ENCODE measurements at places on chromosomes 7 and 10.

- DNase-seq = no peak
These were observed 29.7 kb downstream of the PLPP4 start for GRCh38 chr10:120486671-120487205.

GRCh38 chr7:6286486-6286885, 14.1 kb upstream of the CYTH3 start:
- DNase-seq = no peak

GRCh38 chr10:115985786-115986185, 287.2 kb downstream of the GFRA1 start:
- DNase-seq = no peak

GRCh38 chr10:3261921-3262320, 89.3 kb upstream of the PITRM1 start:
- DNase-seq = no peak

- no peak for DNase-seq
These were observed 51.3 kb downstream of the TWIST1 start for GRCh38 chr7:19066170-19066569.

GRCh38 chr10:94578790-94579189, 33.2 kb downstream of the HELLS start:
- DNase-seq = no peak

DNA sequence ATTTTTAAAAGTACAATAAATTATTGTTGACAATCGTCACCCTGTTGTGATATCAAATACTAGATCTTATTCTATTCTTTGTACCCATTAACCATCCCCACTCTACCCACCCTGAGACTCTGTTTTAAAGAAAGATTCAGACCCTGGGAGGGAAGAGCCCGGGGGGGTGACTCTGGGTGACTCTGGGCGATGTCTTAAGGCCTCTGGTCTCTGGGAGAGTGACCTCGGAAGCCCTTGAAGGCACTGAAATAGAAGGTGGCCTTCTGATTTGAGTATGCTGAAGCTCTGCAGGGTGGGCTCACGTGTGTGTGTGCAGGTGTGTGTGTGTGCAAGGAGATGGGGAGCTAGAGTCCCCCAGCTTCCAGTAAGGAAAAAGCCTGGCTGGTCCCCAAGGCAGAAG, 9.7 kb downstream of the ADAP1 start:
- no peak for DNase-seq

- DNase-seq = no peak
These were observed 1.1 kb upstream of the ADRA2A start for GRCh38 chr10:111075577-111076185.

DNA sequence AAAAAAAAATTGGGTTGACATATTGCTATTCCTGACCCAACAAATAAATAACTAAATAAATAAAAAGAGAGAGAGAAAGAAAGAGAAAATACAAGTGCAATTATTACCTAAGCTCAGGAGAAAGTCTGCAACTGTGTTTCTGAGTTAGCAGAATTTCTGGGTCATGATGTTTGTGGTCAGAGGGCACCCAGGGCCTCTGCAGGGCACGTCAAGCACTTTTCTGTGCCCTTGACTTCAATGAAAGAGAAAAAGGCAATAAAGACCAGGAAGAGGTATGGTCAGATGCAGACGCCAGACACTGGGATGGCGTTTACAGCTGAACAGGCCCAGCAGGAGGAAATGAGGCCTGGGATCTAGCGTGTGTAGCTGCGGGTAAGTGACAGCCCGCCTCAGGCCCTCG, 160.9 kb upstream of the GDF10 start:
- DNase-seq = no peak

- no peak for DNase-seq
These were observed 35.1 kb upstream of the PAX2 start for GRCh38 chr10:100710151-100710871.

DNA sequence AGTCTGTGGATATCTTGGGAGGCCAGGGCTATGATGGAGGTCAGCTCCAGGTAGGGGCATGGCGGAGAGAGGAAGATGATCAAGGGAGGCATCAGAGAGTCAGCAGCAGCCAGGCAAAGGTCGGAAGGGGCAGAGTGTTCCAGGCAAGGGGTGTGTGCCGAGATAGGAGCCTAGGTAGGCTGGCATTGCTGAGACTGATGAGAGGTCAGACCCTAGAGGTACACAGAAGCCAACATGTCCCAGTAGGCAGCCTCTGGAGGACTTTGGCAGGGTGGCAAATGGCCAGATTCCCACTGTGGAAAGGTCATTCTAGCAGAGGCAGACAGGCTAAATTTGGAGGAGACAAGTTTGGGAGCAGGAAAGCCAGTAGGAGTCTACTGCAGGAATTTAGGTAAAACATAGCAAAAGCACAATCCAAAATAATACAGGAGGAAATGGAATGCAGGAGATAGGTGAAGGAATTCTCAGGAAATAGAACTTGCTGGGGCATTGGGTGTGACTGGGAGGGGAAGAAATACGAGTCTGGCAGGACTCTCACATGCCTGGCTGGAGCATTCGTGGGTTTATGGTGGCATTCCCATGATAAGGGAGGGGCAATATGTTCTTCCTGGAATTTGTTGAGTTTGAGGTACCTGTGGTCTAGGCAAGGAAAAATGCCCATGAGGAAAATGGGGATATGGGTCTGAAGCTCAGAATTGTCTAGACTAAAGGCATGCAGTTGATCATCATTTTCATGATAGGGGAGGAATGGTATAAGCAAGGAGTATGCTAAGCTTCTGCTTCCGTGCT, 25.7 kb downstream of the TMEM176A start:
- DNase-seq = no peak

DNA sequence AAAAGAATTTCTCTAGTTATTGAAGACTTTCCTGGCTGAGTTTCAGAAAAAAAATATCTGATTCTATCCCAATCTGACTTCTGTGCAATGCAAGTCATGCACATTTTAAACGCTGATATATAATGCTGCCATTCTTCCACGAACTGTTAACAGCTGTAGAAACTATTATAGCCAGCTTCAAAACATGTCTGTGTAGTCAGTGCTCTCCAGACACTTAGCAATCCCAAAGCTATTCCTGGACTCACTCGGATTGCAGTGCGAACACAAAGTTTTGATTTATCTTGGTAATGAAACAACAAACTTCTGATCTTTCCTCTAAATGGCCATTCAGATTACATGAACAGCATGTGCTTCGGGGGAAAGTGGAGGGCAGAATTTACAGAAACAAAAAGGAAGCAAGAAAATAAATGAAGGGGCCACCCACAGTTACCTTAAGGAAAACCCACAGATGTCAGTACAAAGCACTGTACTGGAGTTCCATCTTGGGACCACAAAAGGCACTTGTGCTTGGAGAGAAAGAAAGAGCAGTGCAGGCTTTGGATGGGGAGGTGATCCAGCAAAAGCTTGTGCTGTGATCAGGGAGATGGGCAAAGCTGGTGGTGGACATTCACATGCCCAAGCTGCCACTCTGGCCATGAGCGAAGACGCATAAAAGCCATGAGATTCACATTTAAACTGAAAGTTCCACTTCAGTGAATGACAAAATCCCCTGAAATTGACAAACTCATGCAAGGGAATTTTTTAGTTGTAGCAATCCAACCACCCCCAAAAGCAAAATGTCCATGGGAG, 32.1 kb upstream of the ADO start:
- no peak for DNase-seq

DNA sequence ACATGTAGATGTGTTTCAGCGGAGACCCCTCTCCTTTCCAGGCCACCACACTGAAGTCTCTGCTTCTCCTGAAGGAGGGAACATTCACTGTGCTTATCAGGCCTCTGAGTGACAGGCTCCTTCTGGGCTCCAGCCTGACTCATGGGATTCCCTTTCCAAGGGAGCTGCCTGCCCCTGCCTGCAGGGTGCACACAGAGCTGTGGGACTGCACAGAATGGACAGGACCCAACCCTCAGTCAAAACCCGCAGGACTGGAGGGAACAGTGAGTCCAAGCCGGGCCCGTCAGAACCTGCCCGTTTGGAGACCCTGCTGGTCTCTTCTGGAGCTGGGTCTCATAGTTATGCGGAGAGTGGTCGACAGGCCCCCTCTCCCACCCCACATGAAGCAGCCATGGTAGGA, 32.6 kb downstream of the PLAC9 start:
- no peak for DNase-seq

- no peak for DNase-seq
These were observed 18.8 kb upstream of the KLRG2 start for GRCh38 chr7:139502226-139502625.

GRCh38 chr10:73110345-73110849, at the start of gene NUDT13:
Gene NUDT13 (plus strand): TSS chr10:73110455. CDS start chr10:73114366, 3,911 bp downstream.
- DNase-seq = no peak

GRCh38 chr10:101214446-101215396, 14.5 kb downstream of the LBX1 start:
- peak; percentile 60 for DNase-seq

- no peak for DNase-seq
These were observed 779 bp downstream of the FAM241B start for GRCh38 chr10:69630651-69631400.

All from CD8-positive, alpha-beta memory T cell (primary cell).